Heart right ventricle (tissue), 16 donors: ENCODE measurements at places on chromosomes 6 and 20.

GRCh38 chr6:153852034-153852433, 187.0 kb upstream of the OPRM1 start:
- no peak for DNase-seq

GRCh38 chr20:12306107-12306506, 388.4 kb downstream of the BTBD3 start:
- DNase-seq: no peak

- DNase-seq: no peak
Observed at GRCh38 chr6:88177961-88178464, 11.9 kb upstream of the CNR1 start.

DNA sequence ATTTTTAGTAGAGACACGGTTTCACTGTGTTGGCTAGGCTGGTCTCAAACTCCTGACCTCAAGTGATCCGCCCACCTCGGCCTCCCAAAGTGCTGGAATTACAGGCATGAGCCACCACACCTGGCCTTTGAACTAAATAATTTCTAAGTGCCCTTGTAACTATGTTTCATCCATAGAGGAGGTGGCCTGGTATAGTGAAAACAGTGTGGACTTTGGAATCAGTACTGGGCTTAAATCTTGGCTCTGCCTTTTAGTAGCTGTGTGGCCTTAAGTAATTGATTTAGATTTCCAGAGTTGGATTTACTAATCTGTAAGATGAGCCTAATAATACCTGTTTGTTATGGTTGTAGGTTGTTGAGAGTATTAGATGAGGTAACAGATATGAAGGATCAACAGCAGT, 14.2 kb upstream of the TGM3 start:
- DNase-seq: no peak

- no peak for DNase-seq
Observed at GRCh38 chr6:165820934-165821333, 157.9 kb upstream of the PDE10A start.

GRCh38 chr20:32979201-32979998, 24.8 kb downstream of the SUN5 start:
- no peak for DNase-seq

- DNase-seq: no peak
Observed at GRCh38 chr20:28562510-28562898, 2695.0 kb upstream of the DEFB115 start.

- no peak for DNase-seq
Observed at GRCh38 chr6:16799279-16800193, 38.3 kb upstream of the ATXN1 start.

DNA sequence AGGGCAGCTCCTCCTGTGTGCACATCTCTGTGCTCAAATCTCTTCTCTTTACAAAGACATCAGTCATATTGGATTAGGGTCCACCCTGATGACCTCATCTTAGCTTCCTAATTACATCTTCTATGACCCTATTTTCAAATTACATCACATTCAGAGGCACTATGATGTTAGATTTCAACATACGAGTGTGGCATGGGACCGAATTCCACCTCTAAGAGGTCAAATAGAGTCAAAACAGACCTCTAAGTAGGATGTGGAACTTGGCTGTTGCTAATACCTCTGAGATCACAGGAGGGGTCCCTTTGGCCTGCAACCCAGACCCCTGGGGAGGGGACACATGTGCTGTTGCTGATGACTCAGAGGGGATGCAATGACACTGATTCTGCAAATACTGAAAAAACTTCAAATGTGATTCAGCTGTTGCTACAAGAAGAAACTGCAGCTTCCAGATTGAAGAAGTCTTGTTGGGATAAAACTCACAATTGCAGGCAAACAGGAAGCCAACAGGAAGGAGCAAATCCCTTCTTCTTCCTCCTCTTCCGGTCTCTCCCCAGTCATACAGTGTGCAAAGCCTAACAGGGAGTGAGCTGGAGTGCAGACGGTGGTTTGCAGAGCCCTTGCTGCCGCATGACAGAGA, 216.2 kb downstream of the MYLK4 start:
- no peak for DNase-seq

DNA sequence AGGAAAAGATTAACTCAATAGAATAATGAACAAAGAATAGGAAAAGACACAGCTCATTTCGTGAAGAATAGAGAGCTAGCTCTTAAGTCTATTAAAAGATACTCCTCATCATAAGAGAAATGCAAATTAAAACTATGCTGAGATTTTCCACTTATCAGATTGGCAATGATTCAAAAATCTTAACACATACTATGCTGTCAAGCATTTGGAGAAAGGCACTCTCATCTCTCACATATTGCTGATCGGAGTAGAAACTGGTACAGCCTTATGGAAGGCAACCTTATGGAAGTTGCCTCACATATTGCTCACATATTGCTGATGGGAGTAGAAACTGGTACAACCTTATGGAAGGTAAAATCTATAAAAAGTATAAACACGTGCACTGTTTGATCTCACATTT, 21.4 kb upstream of the PLAGL1 start:
- no peak for DNase-seq

DNA sequence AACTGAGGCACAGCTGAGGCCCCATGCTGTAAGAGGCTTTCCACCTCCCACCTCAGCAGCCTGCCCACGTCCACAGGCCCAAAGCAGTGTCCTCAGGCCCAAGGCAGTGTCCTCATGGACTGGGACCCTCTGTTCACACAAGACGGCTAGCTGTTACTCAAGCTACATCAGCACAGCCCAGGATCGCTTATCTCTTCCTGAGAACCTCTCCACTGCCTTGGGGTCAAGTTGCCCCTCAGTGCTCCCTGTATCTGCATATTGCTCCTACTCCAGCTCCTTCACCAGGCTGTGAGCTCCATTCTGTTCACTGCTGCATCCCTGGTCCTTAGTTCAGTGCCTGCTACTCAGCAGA, 208.8 kb upstream of the TAB2 start:
- DNase-seq: no peak

DNA sequence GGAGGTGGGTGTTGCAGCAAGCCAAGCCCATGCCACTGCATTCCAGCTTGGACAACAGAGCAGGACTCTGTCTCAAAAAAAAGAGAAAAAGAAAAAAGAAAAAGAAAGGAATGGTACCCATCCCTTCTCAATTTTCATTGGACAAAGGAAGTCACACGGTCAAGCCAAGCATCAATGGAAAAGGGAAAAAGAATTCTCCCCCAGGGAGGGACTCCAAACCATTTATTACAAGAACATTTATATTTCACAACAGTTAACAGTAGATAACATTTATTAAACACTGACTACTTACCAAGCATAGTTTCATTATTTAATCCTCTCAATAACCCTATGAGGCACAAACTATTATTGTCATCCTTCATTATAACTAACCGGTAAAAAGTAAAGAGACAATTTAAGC, 6.6 kb upstream of the KIF13A start:
- DNase-seq: no peak

DNA sequence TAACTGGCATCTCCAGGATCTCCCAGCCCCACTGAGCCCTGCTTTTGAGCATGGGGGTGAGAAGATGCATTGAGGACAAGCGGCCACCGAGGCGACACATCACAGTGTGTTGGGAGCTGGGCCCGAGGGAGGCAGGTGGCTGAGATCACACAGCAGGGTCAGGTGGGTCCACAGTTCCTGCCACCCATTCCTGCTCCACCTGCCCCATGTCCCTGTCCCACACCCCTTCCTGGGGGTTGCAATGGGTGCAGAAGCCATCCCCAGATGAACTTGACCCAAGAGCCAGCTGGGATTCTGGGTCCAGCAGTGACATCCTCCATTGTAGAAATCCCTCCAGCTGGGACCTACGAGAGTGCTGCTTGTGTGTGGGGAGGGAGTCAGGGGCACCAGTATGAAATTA, 1.0 kb downstream of the TGM2 start:
- no peak for DNase-seq

- DNase-seq: no peak
Observed at GRCh38 chr6:73200735-73201134, 24.6 kb downstream of the KHDC1L start.

GRCh38 chr20:51862796-51863195, 60.5 kb upstream of the SALL4 start:
- DNase-seq: no peak
